Activated CD4-positive, alpha-beta T cell treated with anti-CD3 and anti-CD28 coated beads, Interleukin-2, amount 10 ng/mL, durations not matched to agents 7 days and 5 days (primary cell): ENCODE measurements at places on chromosomes 13 and 19. TPM values are rescaled to one million over a fixed set of nuclear protein-coding genes. Genes with fewer than 3 reads are reported as not detected.

The C19orf38 gene
- total RNA-seq, result 2.4 TPM

The SYNGR4 gene
- total RNA-seq, result not detected

The CYP4F2 gene
- total RNA-seq, result not detected

The PRRG2 gene
- 1.1 TPM for total RNA-seq

The CAMSAP3 gene
- 0.21 TPM for total RNA-seq

The ZNF729 gene
- total RNA-seq, result not detected

The LHB gene
- not detected for total RNA-seq

The PCDH8 gene
- not detected for total RNA-seq

The KIRREL2 gene
- total RNA-seq, result 0.19 TPM

The SETDB2 gene
- total RNA-seq, result 18.7 TPM

The STOML3 gene
- not detected for total RNA-seq

The FUT2 gene
- not detected for total RNA-seq

The LGALS14 gene
- total RNA-seq, result not detected

The NPHS1 gene
- not detected for total RNA-seq

The ZNF625 gene
- total RNA-seq, result 6.1 TPM

The SSBP4 gene
- total RNA-seq, result 112 TPM

The RASIP1 gene
- total RNA-seq, result 0.50 TPM

The APOC4 gene
- total RNA-seq, result not detected

The RASAL3 gene
- 123 TPM for total RNA-seq

The TTC9B gene
- total RNA-seq, result not detected

The GFY gene
- total RNA-seq, result not detected

The KLK5 gene
- not detected for total RNA-seq

The RB1 gene
- 47.1 TPM for total RNA-seq

The FGF22 gene
- 0.12 TPM for total RNA-seq

The CPAMD8 gene
- 0.60 TPM for total RNA-seq

The DIAPH3 gene
- total RNA-seq, result 24.1 TPM

The PTPRH gene
- not detected for total RNA-seq

The ATP4A gene
- total RNA-seq, result not detected

The FXYD7 gene
- total RNA-seq, result 5.0 TPM

The BCL3 gene
- total RNA-seq, result 40.2 TPM

The CDADC1 gene
- total RNA-seq, result 10.5 TPM

The ZNF709 gene
- total RNA-seq, result 2.4 TPM

The ZSWIM9 gene
- 6.9 TPM for total RNA-seq

The PBX4 gene
- 38.4 TPM for total RNA-seq

The CCL25 gene
- total RNA-seq, result 5.2 TPM

The DENND1C gene
- 100.0 TPM for total RNA-seq

The DCT gene
- 0.15 TPM for total RNA-seq

The ACER1 gene
- 0.82 TPM for total RNA-seq

The NCR1 gene
- total RNA-seq, result not detected

The ZNF534 gene
- total RNA-seq, result not detected

The CGB1 gene
- not detected for total RNA-seq

The ACP5 gene
- 33.9 TPM for total RNA-seq

The ZNF546 gene
- total RNA-seq, result 8.9 TPM

The FXYD3 gene
- not detected for total RNA-seq

The TNFSF9 gene
- total RNA-seq, result 1.1 TPM

The FGF21 gene
- not detected for total RNA-seq

The ZNF132 gene
- total RNA-seq, result 5.3 TPM

The MBD3L3 gene
- total RNA-seq, result not detected

The LACC1 gene
- total RNA-seq, result 1.7 TPM

The S1PR5 gene
- not detected for total RNA-seq

The NCAN gene
- total RNA-seq, result not detected

The MEF2B gene
- 3.4 TPM for total RNA-seq
